ENCODE measurements at places on chromosomes 4 and X. TPM values are rescaled to one million over a fixed set of nuclear protein-coding genes. Genes with fewer than 3 reads are reported as not detected.

Gene EGF
- 1.1 TPM for total RNA-seq

DNA sequence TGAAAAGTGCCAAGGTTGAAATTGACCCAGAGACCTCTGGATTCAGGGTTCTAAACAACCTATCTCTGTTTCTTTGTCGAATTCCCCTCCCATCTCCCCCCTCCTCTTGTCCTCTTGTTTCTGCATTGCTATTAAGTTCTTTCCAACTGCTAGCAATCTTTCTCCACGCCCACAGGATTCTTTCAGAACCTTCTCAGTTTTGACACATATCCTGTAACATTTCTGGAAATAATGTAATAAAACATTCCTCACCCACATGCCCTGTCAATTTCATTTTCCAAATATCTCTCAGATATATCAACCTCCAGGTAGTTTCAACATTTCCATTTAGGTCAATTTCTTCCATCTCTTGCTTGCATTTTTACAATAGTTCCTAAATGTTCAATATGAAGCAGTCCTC lies 1105.9 kb downstream of the ARAP2 start:
- H3K27me3 ChIP-seq, result no peaks in the 10 kb centered on the region
- no peak overlapping the region for H3K4me3 ChIP-seq
- H3K36me3 ChIP-seq, result peaks cover 5% of the 10 kb centered on the region
- no peak overlapping the region for H3K27ac ChIP-seq
- no peaks in the 10 kb centered on the region for H3K4me1 ChIP-seq

Gene IQSEC2
- 8.4 TPM for total RNA-seq

Gene SPANXD
- total RNA-seq, result not detected

DNA sequence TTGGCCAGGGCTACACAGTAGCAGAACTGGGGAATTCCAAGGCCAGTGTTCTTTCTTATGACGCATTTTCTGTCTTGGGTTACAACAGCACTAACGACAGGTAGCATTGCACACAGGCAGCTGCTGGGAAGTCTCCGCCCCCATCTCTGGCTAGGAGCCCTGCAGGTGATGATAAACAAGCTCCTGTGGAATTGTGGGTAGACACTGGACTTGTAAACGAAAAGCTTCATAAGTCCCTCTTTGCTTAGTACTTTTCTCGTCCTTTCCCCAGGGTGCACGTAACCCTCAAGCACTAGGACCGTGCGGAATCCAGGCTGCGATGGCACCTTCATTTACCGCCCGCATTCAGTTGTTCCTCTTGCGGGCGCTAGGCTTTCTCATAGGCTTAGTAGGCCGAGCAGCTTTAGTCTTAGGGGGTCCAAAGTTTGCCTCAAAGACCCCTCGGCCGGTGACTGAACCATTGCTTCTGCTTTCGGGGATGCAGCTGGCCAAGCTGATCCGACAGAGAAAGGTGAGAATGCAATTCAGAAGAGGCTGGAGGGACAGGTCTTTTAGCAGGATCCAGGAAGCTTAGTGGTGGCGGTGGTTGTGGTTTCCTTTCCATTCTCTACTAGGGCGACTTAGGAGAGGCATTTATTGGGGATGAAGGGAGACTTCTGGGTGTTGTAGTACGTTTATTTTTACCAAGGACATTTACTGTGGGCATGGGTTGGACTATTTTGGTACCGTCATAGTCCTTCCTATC lies at the start of gene FAAH2:
Gene FAAH2 (plus strand): TSS at position 200 of the 745 bp plus-strand sequence. CDS start 120 bp downstream, at position 320.
- peak within 1 kb of the TSS; percentile 84 for H3K4me3 ChIP-seq
- no peaks in the 10 kb centered on the region for H3K36me3 ChIP-seq
- no peak within 1 kb of the TSS for H3K27ac ChIP-seq
- no peaks in the 10 kb centered on the region for H3K4me1 ChIP-seq

Gene CPEB2
- 1.8 TPM for total RNA-seq

- DNase-seq, result no peak
- H3K4me3 ChIP-seq, result no peak overlapping the region
- H3K27me3 ChIP-seq, result no peaks in the 10 kb centered on the region
Observed at GRCh38 chr4:177771645-177772044, 329.4 kb upstream of the AGA start.

GRCh38 chrX:154366666-154367055 lies 7.8 kb downstream of the FLNA start:
- no peaks in the 10 kb centered on the region for H3K27me3 ChIP-seq
- H3K27ac ChIP-seq, result no peak overlapping the region
- peaks cover 69% of the 10 kb centered on the region for H3K36me3 ChIP-seq

Gene KDR
- total RNA-seq, result 48.2 TPM

DNA sequence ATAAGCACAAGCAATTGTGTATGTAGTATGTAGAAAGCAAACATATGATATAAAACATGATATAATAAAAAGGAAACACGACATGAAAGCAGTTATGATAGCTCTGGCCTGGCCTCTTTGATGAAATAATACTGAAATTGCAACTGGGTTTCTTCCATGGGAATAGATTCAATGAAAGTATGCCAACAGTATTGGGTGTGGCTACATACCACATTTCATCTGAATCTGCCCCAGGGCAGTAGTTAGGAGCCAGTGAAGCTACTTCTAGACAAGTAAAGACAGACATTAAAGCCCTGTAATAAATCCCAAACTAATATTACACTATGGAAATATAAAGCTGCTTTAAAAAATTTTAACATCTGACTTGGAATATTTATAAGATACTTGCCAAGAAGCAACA lies 207.3 kb downstream of the FBXW7 start:
- H3K36me3 ChIP-seq, result peaks cover 11% of the 10 kb centered on the region
- no peaks in the 10 kb centered on the region for H3K27me3 ChIP-seq
- no peak overlapping the region for H3K27ac ChIP-seq
- no peak overlapping the region for H3K4me3 ChIP-seq
- no peaks in the 10 kb centered on the region for H3K4me1 ChIP-seq
- DNase-seq, result no peak

GRCh38 chrX:25154168-25154567 lies 138.4 kb upstream of the ARX start:
- no peak overlapping the region for H3K4me3 ChIP-seq
- H3K36me3 ChIP-seq, result no peaks in the 10 kb centered on the region
- H3K27ac ChIP-seq, result no peak overlapping the region
- H3K4me1 ChIP-seq, result no peaks in the 10 kb centered on the region
- DNase-seq, result no peak

DNA sequence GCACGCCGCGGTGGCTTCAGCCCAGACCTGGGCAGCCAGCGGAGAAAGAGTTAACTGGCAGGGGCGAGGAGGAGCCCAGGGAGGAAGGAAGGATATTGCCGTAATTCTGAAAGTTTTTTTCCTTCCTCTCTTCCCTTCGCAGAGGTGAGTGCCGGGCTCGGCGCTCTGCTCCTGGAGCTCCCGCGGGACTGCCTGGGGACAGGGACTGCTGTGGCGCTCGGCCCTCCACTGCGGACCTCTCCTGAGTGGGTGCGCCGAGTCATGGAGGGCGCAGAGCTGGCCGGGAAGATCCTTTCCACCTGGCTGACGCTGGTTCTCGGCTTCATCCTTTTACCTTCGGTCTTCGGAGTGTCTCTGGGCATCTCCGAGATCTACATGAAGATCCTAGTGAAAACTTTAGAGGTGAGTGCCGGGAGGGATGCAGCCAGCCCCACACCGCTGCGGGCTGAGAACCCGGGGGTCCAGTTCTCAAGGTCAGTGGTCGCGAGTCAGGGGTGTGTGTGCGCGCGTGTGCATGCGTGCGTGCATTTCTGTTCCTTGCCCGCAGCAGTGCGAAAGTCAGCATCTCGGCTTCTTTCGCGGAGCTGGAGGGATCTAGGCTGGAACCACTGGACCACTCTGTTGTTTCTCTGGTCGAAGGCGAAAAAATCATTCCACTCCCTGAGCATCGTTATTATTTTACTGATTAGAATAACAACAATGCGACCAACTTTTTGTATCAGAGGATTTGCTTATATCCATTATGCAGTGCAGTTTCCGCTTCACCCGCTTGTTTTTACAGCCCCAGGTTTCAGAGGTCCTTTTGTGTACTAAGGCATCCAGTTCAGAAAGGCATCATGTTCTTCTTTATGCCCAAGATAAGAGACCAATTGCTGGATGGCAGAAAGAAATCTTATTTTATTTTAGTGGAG lies 709 bp downstream of the GPAT3 start:
- H3K36me3 ChIP-seq, result no peaks in the 10 kb centered on the region
- no peak overlapping the region for H3K27ac ChIP-seq
- peak overlapping the region; percentile 92 for H3K4me3 ChIP-seq

DNA sequence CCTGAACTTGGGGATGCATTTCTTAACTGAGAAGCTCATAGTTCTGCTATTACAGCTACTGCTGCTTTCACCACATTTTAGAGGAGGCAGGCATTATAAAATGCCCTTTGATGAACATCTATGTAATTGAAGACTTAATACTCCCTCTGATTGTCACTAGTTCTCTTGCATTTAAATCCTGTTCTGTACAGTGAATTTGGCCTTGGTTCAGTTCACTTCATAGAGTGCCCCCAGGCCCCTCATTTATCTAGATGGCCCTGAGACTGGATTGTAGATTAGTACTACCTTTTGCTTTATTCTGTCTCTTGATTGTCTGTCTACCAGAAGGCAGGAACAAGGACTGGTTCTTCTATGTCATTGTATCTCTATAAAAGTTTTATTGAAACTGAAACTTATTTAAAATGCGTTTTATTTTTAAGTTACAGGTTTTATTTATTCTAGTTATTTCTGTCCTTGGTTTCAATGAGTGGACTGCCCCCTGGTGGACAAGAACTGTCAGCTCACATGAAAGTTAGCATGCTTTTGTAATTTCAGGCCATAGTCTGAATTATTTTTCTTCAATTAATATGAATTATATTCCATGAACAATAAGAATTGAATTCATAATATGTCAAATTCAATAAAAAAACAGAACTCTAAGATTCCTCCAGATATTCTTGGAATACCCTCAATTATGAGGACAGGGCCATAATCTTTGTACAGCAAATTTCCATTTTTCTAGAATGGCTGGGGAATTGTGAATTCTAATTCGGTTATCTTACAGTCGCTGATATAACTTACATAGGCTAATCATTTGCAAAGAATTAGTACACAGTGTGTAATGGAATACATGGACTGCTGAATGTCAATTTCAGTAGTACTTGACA lies 47.2 kb upstream of the TMEM33 start:
- H3K27ac ChIP-seq, result no peak overlapping the region
- H3K36me3 ChIP-seq, result no peaks in the 10 kb centered on the region
- no peaks in the 10 kb centered on the region for H3K4me1 ChIP-seq
- no peak overlapping the region for H3K4me3 ChIP-seq
- DNase-seq, result no peak

DNA sequence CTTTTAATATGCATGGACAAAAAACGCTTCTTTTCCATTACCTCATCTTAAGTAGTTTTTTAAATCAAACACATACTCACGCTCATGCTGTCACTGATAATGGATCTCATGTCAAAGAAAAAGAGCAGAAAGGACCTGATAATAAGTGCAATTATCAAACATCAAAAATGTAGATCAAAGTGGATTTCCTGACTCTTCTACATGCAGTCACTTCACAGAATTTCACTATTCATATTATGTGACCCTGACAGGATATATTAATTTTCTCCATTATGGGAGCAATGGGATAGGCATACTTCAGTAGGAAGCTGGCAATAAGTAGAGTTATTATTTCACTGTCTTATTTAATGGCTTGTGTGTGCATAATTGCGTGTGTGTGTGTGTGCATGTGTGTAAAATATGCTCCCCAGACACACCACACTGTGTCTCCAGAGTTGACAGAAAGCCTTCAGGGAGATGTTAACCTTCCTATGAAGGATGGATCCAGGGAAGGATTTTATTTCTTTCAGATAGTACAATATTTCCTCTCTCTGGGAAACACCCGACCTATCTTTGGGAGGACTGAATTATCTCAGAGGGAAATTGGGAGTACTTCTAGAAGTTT lies 445.2 kb downstream of the SH2D1A start:
- no peaks in the 10 kb centered on the region for H3K4me1 ChIP-seq
- H3K4me3 ChIP-seq, result no peak overlapping the region
- peaks cover 23% of the 10 kb centered on the region for H3K36me3 ChIP-seq
- no peak for DNase-seq
- H3K27ac ChIP-seq, result no peak overlapping the region

DNA sequence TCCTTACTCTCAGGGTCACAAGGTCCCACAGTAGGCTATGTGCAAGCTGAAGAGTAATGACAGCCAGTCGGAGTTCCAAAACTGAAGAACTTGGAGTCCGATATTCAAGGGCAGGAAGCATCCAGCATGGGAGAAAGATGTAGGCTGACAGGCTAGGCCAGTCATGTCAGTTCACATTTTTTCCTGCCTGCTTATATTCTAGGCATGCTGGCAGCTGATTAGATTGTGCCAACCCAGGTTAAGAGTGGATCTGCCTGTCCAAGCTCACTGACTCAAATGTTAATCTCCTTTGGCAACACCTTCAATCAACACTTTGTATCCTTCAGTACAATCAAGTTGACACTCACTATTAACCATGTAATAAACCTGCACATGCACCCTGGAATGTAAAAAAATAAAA lies 960.9 kb upstream of the HS3ST1 start:
- H3K27me3 ChIP-seq, result no peaks in the 10 kb centered on the region
- no peaks in the 10 kb centered on the region for H3K36me3 ChIP-seq

Gene KCNIP4
- not detected for total RNA-seq

- no peak overlapping the region for H3K4me3 ChIP-seq
- no peak overlapping the region for H3K27ac ChIP-seq
- no peaks in the 10 kb centered on the region for H3K36me3 ChIP-seq
- H3K4me1 ChIP-seq, result no peaks in the 10 kb centered on the region
Observed at GRCh38 chr4:166400270-166400894, 527.3 kb downstream of the TLL1 start.

Gene FAM241A
- total RNA-seq, result 0.13 TPM

- H3K27ac ChIP-seq, result peak within 1 kb of the TSS; percentile 67
- peak within 1 kb of the TSS; percentile 88 for H3K4me3 ChIP-seq
- peak; percentile 69 for DNase-seq
- H3K36me3 ChIP-seq, result peaks cover 7% of the 10 kb centered on the region
- H3K27me3 ChIP-seq, result no peaks in the 10 kb centered on the region
Observed at GRCh38 chrX:68498508-68499379, at the start of gene YIPF6. TSS of gene YIPF6 (plus strand) at chrX:68499051. CDS start at chrX:68499067, 16 bp downstream.

DNA sequence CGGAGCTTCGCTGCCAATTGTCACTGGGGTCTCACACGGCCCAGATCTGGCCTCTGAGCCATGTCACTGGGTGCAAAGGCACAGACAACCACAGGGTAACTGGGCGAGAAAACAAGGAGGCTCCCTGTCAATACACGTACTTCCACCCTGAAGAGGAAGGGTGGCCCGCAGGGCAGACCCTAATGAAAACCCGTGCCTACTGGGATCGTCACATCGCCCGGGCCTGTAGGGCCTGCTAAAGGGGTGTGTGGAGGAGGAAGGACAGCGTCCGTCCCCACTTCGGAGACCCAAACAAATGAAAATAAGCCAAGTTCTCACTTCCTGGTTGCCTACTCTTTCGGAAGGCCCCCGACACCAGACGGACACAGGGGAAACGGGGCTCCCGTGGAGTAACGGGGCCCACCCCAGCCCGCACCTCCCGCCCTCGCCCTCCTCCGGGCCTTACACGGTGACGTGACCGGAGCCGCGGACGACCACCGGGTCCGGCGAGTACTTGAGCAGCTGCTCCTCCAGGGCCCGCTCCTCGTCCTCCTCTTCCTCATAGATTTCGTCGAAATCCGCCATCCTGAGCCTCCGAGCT lies 578 bp downstream of the CHIC2 start:
- no peaks in the 10 kb centered on the region for H3K36me3 ChIP-seq
- DNase-seq, result peak; percentile 36
- peak overlapping the region; percentile 94 for H3K4me3 ChIP-seq
- H3K4me1 ChIP-seq, result no peaks in the 10 kb centered on the region
- no peak overlapping the region for H3K27ac ChIP-seq

- H3K27me3 ChIP-seq, result no peaks in the 10 kb centered on the region
- DNase-seq, result no peak
- no peak overlapping the region for H3K4me3 ChIP-seq
- H3K27ac ChIP-seq, result no peak overlapping the region
- H3K4me1 ChIP-seq, result no peaks in the 10 kb centered on the region
Observed at GRCh38 chr4:150176547-150176946, 98.3 kb downstream of the DCLK2 start.

Data from H9 (cell line).